Stimulated activated CD8-positive, alpha-beta memory T cell treated with anti-CD3 and anti-CD28 coated beads, Interleukin-12 subunit alpha, Interleukin-12 subunit beta, amount 100 ng/mL, for 1 hour (primary cell): ENCODE measurements at places on chromosomes 16 and 17.

- DNase-seq: no peak
These were observed 457.9 kb upstream of the DYNLRB2 start for GRCh38 chr16:80082906-80083305.

DNA sequence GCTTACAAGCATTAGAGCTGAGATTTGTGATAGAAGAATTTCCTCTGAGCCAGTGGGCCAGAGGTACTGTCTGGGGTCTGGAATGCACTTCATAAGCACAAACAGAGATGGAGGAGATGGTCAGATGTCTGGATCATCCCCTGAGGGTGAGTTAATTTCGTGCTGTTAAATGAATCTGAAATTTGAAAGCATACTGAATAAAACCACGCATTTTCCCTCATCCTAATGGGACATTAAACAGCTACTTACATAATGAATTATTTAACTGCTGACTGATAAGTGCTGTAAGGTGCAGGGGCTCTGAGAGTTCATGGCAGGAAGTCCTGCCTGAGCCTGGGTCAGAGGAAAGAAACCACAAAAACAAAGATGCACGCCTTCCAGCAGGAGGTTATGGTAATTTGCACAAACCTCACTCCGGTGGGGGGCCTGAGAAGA is 136.3 kb upstream of the XYLT1 start:
- no peak for DNase-seq

DNA sequence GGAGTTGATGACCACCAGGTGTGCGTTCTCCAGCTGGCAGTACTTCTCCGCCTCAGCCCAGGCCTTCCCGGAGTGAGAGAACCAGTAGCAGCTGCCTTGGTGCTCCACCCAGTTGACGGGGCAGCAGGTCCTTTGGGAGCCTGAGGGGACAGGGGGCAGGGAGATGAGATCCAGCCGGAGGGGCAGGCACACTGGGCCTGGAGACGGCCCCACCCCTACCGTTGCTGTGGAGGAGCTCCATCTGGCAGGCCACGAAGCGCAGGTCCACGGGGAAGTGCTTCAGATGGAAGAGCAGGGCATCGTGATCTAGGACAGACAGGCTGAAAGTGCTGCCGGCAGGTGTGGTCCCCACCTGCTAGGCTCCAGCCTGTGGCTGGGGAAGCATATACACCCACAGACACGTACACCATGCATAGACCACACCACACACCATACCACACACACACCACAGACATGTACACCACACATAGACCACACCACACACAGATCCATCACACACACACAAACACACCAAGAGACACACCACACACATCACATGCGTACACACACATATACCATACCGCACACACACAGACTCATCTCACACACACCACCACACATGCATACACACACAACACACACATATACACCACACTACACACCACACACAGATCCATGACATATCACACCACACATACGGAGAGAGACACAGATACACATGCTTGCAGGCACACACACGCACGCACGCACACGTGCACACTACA is 7.4 kb downstream of the ASGR2 start:
- DNase-seq: no peak

GRCh38 chr16:12515746-12516145 is 287.9 kb downstream of the CPPED1 start:
- no peak for DNase-seq

DNA sequence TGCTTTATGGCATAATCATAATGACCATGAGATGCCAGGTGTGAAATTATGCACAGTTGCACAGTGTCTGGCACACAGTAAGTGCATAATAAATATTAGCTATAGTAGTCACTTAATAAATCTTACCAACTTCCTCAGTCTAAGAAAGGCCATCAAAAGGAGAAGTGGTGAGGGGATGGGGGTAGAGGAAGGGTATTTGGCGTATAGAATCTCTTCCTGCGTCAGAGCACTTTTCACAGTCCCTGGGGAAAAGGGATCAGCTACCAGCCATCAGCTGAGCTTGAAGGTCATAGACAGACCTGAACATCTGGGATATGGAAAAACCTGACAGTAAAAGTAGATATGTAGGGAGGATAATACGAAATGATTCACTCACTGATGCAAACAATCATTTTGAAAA is 5.8 kb downstream of the CRHR1 start:
- no peak for DNase-seq
